COR-L47 (cell line): ENCODE measurements at places on chromosomes 12 and 14.

DNA sequence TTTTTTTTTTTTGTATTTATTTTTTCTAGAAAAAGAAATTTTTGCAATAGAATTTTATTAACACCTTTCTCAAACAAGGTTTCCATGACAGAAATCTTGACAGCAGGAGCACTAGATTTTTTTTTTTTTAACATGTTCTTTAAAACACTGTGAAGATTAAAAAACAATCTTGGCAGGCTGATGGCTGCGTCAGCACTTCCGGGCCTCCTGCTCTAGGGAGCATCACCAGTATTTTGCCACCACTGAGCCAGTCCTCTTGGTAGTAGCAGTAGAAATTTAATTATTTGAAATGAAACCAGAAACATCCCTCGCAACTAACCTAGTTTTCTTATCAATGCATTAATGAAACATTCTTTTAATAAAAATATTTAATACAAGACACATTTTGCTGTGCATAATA, 99.6 kb downstream of the APAF1 start:
- DNase-seq = no peak

GRCh38 chr14:98714626-98715425, 557.2 kb downstream of the BCL11B start:
- no peak for DNase-seq

DNA sequence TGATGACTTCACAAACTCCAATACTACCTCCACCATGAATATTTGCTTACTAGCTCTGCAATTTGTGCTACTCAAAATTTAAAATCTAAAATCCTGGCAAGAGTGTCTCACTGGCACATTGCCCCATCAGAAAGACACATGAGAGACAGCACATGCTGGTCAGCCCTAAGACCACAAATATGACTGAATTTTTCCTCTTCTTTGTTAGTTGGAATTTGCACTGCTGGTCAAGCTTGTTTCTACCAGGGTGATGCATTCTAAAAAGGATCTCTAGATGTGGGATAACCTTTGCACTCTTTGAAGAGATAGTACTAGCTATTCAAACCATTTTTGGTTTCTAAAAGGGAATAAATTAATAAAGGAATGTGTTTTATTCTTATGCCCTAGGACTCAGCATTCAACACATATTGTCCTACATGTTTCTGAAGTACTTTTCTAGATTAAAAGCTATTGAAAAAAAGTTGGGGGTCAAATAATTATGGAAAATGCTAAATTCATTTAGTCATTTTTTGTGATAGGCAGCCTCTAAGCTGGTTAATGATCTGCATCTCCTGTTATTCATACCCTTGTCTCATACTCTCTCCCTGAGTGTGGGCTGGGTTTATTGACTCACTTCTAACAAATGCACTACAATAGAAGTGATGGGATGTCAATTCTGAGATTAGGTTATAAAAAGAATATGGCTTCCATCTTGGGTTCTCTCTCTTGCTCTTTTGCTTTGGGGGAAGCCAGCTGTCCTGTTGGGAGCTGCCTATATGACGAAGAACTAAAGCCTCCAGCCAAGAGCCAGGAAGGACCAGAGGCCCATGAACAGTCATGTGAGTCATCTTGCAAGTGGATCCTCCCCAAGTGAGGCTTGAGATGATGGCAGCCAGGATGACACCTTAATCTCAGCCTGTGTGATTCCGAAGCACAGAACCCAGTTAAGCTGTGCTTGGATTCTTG, 211.5 kb upstream of the CRY1 start:
- no peak for DNase-seq

- DNase-seq = no peak
Observed at GRCh38 chr14:38257507-38257906, 1.6 kb upstream of the CLEC14A start.

GRCh38 chr12:119175081-119175480, 3.6 kb upstream of the HSPB8 start:
- no peak for DNase-seq

- no peak for DNase-seq
Observed at GRCh38 chr12:30774599-30774998, 19.8 kb upstream of the CAPRIN2 start.

DNA sequence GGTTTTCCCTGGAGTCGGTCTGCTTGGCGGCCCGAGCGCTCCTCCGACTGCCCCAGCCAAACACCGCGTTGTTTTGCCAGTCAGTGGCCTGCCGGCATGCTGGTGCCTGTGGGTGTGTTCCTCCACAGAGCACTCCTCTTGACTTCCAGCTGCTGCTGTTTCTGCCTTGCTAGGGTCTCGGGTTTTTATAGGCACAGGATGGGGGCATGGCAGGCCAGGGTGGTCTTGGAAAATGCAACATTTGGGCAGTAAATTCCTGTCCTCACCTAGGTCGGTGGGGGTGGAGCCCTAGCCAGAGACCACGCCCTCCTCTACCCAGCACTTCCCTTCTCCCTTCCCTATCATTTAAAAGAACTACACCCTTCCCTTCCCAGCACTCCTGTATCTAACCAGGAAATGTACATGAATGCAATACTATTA, 34.7 kb upstream of the VASH1 start:
- DNase-seq = no peak

- no peak for DNase-seq
Observed at GRCh38 chr14:75597149-75597548, 18.7 kb downstream of the FLVCR2 start.

- no peak for DNase-seq
Observed at GRCh38 chr14:63656194-63656593, 14.5 kb upstream of the WDR89 start.

DNA sequence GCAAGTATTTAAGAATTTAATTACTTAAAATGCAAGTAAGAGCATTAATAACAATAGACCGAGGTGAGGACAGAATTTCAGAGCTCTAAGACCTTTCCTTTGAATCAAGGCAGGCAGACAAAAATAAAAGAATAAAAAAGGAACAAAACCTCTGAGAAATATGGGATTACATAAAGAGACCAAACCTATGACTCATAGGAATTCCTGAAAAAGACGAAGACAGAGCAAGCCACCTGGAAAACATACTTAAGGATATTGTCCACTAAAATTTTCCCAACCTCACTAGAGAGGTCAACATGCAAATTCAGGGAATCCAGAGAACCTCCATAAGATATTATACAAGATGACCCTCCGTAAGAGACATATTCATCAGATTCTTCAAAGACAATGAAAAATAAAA, 325.1 kb downstream of the AEBP2 start:
- no peak for DNase-seq

- no peak for DNase-seq
Observed at GRCh38 chr14:68104518-68104917, 284.9 kb downstream of the RAD51B start.

GRCh38 chr14:51581017-51581881, 70.5 kb upstream of the FRMD6 start:
- no peak for DNase-seq

DNA sequence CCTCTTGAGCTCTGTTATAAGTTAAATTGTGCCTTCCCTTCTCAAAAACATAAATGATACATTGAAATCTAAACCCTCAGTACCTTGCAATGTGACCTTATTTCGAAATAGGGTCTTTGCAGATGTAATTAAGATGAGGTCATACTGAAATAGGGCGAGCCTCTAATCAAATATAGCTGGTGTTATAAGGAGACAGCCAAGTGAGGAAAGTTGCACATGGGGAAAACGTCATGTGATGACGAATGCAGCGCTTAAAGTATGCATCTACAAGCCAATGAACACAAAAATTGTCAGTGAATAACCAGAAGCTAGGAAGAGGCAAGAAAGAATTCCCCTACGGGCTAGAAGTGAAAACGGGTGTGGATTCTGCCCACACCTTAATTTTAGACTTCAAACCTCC, 305.2 kb upstream of the FOXG1 start:
- no peak for DNase-seq

DNA sequence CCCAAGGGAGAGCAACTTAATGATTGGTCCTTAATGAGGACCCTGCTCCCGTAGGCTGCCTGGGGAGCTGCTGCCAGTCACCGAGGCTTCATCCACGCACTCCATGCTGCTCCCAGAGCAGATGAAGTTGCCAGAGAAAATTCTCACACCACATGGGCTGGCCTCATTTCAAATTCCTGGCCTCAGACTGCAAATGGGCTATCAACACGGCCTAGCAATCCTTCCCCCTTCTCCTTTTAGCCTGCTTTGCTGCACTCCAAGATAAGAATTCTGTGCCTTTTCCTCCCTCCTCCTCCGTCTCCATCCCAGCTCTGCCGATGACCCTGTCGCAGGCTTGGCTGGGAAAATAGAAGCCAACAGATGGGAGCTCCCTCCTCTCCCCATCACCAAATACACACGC, 10.8 kb upstream of the DGLUCY start:
- no peak for DNase-seq

GRCh38 chr14:102496958-102497744, 12.4 kb downstream of the ANKRD9 start:
- no peak for DNase-seq

- DNase-seq = no peak
Observed at GRCh38 chr12:117470804-117471203, 109.4 kb upstream of the NOS1 start.
